ENCODE measurements at places on chromosomes 1 and 21.

- no peak for DNase-seq
Observed at GRCh38 chr1:22044690-22045420, 7.7 kb upstream of the CDC42 start.

- DNase-seq: peak; percentile 44
Observed at GRCh38 chr1:116380499-116381242, 7.6 kb downstream of the ATP1A1 start.

DNA sequence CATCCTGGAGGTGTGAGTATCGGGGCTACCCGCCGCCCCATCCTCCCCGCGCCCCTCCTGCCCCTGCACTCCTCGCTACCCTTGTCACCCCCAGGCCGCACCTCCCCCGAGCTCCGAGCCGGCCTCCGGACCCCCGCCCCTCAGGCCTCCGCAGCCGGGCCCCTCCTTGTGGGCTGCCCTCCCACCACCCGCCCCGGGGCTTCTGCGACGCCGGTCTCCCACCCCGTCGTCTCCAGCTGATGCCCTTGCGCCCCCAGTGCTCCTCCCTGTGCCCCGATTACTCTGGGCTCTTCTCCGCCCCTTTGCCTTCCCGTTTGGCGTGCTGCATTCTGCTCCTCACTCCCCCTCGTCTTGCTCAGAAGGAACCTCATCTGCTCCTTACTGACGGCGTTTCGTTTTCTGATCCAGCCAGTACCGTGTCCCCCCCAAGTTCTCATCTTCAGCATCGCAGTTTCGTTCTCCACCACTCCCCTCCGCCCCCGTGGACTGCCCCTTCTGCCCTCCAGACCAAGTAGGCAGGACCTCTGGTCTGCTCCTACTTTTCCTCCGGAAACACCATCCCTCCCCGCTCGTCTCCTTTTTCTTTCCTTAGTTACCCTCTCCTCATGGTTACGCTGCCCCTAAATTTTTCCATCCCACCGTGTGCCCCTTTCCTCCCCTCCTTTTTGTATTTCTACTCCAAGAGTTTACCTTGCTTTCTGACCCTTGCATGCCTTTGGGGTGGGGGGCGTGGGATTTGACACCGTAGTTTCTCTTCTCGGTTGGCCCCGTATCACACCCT, 841 bp downstream of the SNX27 start:
- DNase-seq: peak; percentile 70

DNA sequence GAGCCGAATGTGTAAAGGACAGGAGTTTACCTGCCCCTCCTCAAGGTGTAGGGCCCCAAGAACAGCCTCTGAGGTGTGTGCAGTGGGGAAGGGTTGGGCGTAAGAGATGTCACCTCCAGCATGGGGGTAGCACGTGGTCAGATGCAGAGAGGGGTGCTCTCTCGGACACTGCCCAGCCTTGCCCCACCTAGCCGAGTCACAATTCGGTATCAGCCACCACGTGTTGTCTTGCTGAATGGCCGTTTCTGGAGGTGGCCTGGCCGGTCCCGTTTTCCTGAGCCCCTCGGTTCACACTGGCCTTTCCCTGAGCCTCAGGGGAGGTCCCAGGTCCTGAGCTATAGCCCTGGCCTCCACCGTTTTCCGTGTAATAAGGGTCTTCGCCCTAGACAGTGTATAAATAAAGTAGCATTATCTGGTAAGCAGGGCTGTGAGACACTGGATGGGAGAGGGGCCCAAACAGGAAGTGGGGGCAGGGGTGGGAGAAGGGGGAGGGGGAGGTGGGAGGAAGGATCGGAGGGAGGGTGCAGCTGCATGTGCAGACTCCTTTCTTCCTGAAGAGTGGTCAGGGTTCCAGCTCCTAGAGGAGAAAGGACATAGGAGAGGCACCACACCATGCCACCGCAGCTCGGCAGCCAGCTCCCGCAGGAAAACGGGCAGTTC, 23.3 kb downstream of the CD34 start:
- DNase-seq: no peak

DNA sequence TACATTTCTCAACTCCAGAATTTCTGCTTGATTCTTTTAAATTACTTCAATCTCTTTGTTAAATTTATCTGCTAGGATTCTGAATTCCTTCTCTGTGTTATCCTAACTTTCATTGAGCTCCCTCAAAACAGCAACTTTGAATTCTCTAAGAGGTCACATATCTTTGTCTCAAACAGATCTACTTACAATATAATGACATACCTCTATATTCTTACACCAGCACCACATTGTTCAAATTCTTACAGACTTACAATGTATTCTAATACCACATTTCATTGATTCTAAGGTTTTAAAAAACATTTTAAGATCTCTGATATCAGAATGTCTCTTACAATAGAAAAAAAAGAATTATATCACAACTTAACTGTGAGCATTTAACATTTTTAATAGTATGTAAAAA, 77.4 kb downstream of the DIRAS3 start:
- no peak for DNase-seq

GRCh38 chr21:28671549-28672195, 321.0 kb downstream of the LTN1 start:
- no peak for DNase-seq
